ENCODE measurements at places on chromosomes 1 and 21. TPM values are rescaled to one million over a fixed set of nuclear protein-coding genes. Genes with fewer than 3 reads are reported as not detected.

The ETV3L gene
- not detected for total RNA-seq

The NENF gene
- total RNA-seq: 23.2 TPM

The MARK1 gene
- total RNA-seq: 0.43 TPM

The BCL2L15 gene
- total RNA-seq: under 0.01 TPM

The NHLH2 gene
- not detected for total RNA-seq

The KCNH1 gene
- total RNA-seq: 1.1 TPM

The MNDA gene
- total RNA-seq: not detected

The BRDT gene
- 2.1 TPM for total RNA-seq

The CD1E gene
- total RNA-seq: not detected

The ADAMTS4 gene
- total RNA-seq: 4.2 TPM

The SPRR2A gene
- total RNA-seq: not detected

The GNG12 gene
- 209 TPM for total RNA-seq

The AMY2A gene
- total RNA-seq: not detected

The FAM131C gene
- total RNA-seq: not detected

The ARHGEF2 gene
- 127 TPM for total RNA-seq

The PGBD2 gene
- total RNA-seq: 6.0 TPM

The ST6GALNAC3 gene
- total RNA-seq: not detected

The TMPRSS3 gene
- not detected for total RNA-seq

The CFAP141 gene
- not detected for total RNA-seq

The TMEM61 gene
- not detected for total RNA-seq

The C1QB gene
- not detected for total RNA-seq

The RASAL2 gene
- 22.3 TPM for total RNA-seq

The SELL gene
- total RNA-seq: not detected

The CLEC20A gene
- not detected for total RNA-seq

The INSRR gene
- total RNA-seq: not detected

The DMBX1 gene
- total RNA-seq: not detected

The TMPRSS2 gene
- under 0.01 TPM for total RNA-seq

The CYP4A11 gene
- not detected for total RNA-seq

The GBP7 gene
- total RNA-seq: not detected

The NOS1AP gene
- total RNA-seq: 0.29 TPM

The VWA5B1 gene
- not detected for total RNA-seq

The MPL gene
- total RNA-seq: 0.86 TPM

The CLCA1 gene
- 0.22 TPM for total RNA-seq

The TSACC gene
- total RNA-seq: not detected

The TRIM58 gene
- total RNA-seq: 2.7 TPM

The OR6K3 gene
- not detected for total RNA-seq

The TCEA3 gene
- 6.4 TPM for total RNA-seq

The LDLRAD1 gene
- not detected for total RNA-seq

The ANGPTL7 gene
- 0.88 TPM for total RNA-seq

The NBPF20 gene
- 1.8 TPM for total RNA-seq

All from placental pericyte (primary cell).